ENCODE measurements at places on chromosomes 4 and X. TPM values are rescaled to one million over a fixed set of nuclear protein-coding genes. Genes with fewer than 3 reads are reported as not detected.

DNA sequence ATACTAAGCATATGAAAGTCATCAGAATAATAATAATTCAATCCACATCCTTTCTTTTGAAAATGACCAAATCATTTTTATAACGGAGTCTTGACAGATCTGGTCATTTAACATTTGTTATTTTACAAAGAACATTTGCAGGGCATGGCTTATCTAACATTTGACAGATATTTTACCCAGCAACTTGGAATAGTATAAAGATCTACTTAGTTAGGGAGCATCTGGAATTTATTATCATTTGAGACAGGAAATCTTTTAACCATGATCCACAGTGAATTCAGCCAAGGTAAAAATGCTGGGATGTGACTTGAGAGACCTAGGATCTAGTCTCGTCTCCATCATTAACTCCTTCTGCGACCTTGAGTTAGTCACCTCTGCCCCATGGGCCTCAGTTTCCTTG, 22.4 kb downstream of the STARD8 start:
- DNase-seq, result no peak

GRCh38 chrX:23369027-23369426, 34.4 kb downstream of the PTCHD1 start:
- no peak for DNase-seq

GRCh38 chrX:154525606-154526490, 9.8 kb upstream of the FAM3A start:
- no peak for DNase-seq

GRCh38 chrX:24133312-24133711, 16.2 kb upstream of the ZFX start:
- DNase-seq, result no peak

GRCh38 chr4:71095545-71095944, 102.1 kb downstream of the DCK start:
- no peak for DNase-seq

- DNase-seq, result no peak
Observed at GRCh38 chrX:17987783-17988182, 126.7 kb upstream of the RAI2 start.

The SPANXA2 gene
- not detected for total RNA-seq

The VSIG1 gene
- total RNA-seq, result not detected

Measured in right cardiac atrium (tissue), 5 donors.